Ovary (tissue), 10 donors: ENCODE measurements at places on chromosomes 2 and 18. TPM values are rescaled to one million over a fixed set of nuclear protein-coding genes. Genes with fewer than 3 reads are reported as not detected.

GRCh38 chr18:22346401-22346952 lies 71.2 kb downstream of the CTAGE1 start:
- DNase-seq: peak; percentile 82

DNA sequence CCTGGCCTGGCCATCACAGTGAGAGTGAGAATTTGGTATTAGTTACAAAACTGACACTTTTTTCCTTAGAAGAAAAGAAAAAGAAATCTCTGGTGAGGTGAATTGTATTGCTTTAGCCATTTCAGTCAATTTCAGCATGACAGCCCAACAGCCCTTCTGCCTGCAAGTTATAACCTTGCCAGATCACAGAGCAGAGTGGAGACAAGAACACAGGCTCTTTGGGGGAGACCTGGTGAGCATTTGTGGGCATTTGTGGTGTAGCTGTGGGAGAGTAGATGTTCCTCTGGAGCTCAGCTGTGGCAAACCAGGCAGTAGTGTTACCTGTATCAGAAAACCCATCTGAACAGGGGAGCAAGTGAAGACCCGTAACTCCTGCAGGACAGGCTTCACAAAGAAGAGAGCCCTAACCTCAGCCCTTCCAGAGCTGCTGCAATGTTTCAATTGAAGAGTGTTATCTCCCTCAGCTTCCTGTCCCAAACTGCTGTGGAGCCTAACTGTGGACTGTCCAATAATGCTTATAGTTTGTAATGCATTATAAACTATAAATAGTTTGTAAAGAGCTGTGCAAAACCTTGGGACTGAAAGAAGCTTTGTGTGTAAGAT lies 22.8 kb upstream of the DLX1 start:
- DNase-seq: no peak

GRCh38 chr2:149017116-149017985 lies 21.1 kb upstream of the LYPD6B start:
- peak; percentile 72 for DNase-seq

- DNase-seq: no peak
Measured at GRCh38 chr2:85704800-85705679, 10.9 kb downstream of the GNLY start.

- DNase-seq: no peak
Measured at GRCh38 chr2:136444323-136444722, 321.0 kb upstream of the THSD7B start.

DNA sequence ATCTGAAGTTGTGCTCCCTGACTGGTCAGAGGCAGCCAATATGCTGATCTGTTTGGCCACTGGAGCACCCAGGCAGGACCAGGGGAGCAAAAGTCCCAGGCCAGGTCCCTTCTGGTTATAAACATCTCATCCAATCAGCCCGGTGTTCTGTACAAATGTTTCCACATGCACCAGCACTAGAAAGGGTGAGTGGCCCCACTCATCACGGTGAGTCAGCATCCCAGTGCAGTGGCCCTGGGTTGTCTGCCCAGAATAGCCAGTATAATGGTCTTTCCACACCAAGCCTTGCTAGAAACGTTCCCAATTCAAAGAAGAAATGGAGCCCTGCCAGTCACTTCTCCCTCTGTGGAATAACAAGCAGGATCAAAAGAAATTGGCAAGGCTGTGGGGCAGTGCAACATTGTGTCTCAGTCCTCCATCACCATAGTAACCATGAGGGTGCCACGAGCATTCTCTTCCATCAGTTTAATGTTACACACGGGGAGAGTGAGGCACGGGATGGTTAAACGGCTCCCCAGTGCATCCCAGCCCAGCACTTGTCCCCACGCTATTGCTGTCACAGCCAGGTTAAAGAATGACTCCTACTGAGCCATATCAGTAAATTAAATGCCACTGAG lies 174.9 kb downstream of the SEPTIN10 start:
- no peak for DNase-seq

DNA sequence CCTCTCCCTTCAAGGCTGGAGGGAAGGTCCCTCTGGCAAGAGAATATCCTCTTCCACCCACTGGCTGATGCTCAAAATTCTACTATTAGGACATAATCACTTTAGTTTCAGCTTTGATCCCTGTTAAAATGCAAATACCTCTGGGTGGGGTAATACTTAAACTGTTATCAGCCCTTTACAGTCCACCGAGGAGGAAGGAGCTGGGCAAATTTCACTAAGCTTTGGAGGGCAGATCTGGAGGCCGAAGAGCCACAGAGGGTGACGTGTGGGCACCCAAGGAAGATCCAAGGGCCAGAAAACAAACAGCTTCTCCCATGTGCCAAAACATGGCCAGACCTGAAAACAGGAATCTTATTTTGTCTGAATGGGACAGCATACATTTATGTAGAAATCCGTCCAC lies 74.6 kb upstream of the BCL11A start:
- no peak for DNase-seq

DNA sequence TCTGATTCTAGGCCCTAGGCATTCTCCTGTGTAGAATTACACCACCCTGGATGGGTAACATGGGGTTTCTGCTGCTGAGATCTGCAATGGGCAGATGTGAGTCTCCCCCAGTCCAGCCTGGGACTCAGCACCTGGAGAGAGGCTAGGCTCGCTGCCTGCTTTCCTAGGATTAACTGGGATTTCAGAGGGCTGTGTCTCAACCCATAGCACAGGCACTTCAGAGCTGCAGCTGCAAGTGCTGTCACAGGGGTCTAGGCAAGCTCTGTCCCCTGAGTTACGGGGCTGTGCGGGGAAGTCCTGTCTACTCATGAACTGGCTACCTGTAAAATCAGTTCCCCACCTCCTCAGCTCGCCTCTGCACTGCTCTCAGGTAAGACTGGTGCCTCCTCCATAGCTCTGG lies 51.5 kb downstream of the CABLES1 start:
- DNase-seq: no peak

DNA sequence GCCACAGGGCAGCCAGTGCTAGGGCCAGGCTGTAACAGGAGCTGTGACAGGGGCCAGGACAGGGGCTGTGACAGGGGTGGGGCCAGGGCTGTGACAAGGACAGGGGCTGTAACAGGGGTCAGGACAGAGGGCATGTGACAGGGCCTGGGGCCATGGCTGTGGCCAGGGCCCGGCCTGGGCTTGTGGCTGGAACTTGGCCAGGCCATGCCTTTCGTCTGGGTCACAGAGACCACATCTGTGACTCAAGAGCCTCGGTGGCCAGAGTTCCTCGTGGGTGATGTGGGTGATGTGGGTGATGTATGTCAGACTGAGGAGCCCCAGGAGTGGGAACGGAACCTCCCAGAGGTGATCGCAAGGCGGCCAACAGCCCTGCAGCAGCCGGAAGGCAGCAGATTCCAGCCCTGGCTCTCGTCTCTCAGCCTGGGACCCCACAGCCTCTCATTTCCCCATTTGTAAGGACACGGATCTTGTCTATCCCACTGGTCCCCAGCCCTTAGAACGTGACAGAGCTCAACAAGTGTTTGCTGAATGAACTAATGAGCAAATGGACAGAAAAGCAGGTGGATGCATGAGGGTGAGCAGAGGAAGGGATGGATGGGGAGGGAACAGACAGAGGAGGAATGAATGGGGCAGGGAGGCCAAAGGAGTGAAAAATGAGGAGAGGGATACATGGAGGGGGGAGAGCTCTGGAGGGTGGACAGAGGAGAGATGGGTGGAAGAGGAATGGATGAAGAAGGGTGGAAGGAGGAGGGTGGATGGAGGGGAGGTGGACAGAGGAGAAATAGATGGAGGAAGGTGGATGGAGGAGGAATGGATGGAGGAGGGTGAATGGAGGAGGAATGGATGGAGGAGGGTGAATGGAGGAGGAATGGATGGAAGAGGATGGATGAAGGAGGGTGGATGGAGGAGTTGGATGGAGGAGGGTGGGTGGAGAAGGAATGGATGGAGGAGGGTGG lies 17.3 kb downstream of the ESPNL start:
- DNase-seq: no peak

DNA sequence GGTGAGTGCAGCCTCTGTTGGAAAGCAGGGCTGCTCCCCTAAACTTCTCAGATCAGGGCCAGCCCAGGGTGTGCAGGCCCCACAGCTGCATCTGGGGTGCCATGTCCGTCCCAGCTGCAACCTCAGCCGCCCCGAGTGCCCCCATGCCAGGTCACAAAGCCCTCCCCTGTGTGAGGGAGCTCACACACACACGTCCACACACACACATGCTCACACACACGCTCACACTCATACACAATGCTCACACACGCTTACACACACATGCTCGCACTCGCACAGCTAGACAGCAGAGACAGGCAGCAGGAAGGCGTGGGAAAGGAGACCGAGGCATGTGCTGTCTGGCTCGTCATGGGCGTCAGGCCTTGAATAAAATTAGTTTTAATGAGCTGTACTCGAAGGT lies 55.4 kb downstream of the ADI1 start:
- DNase-seq: no peak

DNA sequence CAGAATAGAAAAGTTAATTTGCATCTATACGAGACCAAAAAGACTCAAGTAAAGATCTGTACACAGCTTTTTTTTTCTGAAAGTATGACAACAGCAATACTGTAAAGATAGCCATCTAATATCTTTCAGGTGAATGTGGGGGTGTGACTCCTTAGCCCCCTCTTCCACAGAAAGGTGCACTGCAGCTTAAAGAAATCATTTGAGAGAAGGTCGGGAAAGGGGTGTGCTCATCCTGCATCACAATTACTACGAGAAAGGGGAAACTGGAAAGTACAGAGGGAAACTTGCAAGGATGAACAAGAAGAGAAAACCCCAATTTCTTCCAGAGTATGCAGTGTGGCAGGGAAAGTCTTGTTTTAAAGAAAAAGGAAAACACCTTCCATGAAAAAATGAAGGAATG lies 255.6 kb downstream of the CCDC178 start:
- DNase-seq: no peak

- no peak for DNase-seq
Measured at GRCh38 chr2:191869178-191869577, 22.3 kb upstream of the CAVIN2 start.

DNA sequence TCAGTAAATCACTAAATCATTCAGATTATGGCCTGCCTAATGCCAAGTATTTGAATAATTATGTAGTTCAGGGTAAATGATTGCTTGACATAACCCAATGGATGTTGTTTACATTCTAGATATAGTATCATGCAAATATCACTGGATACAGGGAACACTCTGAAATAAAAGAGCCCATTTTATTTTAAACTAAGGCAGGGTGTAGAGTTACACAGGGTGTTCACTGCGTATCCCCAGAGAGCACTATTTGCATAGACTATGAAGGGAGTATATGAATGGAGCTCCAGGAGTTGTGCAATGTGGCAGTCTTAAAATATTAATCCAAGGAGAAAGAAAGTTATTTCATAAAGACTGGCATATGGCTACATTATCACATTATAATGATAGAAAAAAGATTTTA lies 701.1 kb upstream of the KLHL29 start:
- DNase-seq: no peak

DNA sequence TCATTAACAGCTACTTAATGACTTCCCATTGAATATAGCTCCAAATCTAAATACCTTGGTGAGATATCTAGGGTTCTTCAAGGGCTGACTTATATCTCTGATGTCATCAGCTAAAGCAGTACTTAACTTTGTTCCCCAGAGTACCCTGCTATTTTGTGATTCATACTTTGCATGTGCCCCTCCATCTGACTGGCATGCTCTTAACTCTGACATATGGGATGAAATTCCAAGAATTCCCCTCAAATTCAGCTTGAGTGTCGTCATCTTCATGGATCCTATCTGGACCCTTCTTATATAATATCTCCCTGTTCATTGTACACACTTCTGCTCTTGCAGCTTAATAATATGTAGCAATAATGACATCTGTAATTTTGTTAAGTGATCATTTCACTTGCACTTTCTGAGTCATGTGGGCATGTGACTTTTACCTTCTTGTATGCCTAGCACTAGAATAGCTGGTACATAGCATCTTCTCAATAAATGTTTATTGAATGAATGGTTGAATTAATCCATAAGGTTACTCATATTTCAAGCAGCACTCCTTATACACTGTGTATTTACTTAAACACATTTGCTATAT lies 172.9 kb downstream of the WDR7 start:
- DNase-seq: no peak

- no peak for DNase-seq
Measured at GRCh38 chr2:72579591-72580180, 246.1 kb downstream of the EXOC6B start.

DNA sequence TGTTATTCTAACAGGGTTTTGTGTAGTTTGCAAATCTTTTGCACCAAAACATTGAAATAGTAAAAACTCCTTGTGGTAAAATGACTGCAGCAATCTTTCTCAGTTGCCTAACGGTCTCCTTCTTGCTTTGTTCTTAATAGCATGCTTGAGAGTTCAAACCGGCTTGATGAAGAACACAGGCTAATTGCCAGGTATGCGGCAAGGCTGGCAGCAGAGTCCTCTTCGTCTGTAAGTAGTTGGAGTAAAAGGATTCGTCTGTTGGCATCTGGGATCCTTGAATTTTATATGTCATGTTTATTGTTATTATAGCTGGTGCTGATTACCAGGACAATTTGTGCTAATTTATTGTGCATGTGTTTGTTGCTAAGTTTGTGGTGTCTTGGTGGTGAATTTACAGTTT lies 138.1 kb downstream of the DTNA start:
- DNase-seq: no peak

- no peak for DNase-seq
Measured at GRCh38 chr18:3799515-3799914, 349.5 kb downstream of the TGIF1 start.

DNA sequence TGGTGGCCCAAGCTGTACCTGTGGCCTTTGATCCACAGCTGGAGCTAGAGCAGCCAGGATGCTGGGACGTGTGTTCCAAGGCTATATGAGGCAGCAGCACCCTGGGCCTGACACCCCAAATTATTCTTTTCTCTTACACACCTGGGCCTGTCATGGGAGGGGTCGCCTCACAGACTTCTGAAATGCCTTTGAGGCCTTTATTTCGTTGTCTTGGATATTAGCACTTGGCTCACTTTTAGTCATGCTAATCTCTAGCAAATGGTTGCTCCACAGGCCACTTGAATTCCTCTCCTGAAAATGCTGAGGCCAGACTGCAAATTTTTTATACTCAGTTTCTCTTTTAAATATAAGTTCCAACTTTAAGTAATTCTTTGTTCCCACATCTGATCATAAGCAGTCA lies 22.0 kb upstream of the IL1R2 start:
- no peak for DNase-seq

SIX2 gene
- polyA plus RNA-seq: 0.18 TPM

AQP4 gene
- polyA plus RNA-seq: 2.0 TPM

ZBTB7C gene
- 2.8 TPM for polyA plus RNA-seq

MGAT4A gene
- polyA plus RNA-seq: 3.9 TPM

KCNIP3 gene
- 9.7 TPM for polyA plus RNA-seq

PIEZO2 gene
- polyA plus RNA-seq: 7.8 TPM

NETO1 gene
- not detected for polyA plus RNA-seq

SPATA3 gene
- not detected for polyA plus RNA-seq

SNORC gene
- 0.10 TPM for polyA plus RNA-seq

INHA gene
- polyA plus RNA-seq: 162 TPM

EPB41L3 gene
- polyA plus RNA-seq: 46.0 TPM

CPS1 gene
- 6.2 TPM for polyA plus RNA-seq

ASPRV1 gene
- polyA plus RNA-seq: 1.1 TPM
